T47D (cell line): ENCODE measurements at places on chromosomes 1 and 21.

DNA sequence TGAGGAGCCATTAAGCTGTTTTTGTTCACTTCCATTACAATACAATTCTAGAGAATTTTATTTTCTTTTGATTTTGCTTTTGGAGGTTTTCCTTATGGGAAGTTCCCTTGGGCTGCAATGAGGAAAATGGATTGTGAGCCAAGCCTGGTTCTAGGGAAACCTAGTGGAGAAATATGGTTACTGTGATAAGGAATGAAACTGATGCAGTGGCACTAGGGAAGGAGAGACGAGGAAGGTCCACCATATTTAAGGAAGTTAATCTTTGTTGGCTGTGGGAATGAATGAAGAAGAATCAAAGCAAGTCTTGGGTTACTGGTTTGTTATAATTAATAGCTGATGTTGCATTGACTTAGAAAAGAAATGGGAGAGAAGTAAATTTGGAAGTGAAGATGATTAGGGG is 28.4 kb downstream of the CHML start:
- no peak for DNase-seq

DNA sequence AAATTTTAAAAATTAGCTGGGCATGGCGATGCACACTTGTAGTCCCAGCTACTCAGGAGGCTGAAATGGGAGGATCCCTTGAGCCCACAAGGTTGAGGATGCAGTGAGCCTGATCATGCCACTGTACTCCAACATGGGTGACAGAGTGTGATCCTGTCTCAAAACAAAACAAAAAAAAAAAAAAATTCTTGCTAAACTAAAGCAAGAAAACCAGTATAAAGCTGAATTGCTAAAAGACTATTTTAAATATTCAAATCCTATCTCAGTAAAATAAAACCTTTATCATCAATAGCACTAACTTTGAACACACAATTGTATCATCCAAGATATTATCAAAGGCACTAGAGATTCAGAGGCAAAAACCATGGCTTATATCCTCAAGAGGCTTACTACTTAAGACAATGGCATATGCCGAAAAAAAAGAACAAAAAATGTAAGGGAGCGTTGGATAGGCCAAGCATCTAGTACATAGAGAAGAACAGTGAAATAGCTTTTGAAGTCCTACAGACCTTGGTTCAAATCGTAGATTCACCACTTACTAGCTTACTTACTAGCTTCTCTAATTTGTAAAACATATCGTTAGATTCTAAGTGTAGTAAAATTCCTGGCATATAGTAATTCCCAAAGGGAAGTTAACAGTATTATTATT is 3.6 kb downstream of the EPS15 start:
- DNase-seq = no peak

GRCh38 chr1:37836788-37837187 is 22.6 kb downstream of the MTF1 start:
- DNase-seq = no peak

DNA sequence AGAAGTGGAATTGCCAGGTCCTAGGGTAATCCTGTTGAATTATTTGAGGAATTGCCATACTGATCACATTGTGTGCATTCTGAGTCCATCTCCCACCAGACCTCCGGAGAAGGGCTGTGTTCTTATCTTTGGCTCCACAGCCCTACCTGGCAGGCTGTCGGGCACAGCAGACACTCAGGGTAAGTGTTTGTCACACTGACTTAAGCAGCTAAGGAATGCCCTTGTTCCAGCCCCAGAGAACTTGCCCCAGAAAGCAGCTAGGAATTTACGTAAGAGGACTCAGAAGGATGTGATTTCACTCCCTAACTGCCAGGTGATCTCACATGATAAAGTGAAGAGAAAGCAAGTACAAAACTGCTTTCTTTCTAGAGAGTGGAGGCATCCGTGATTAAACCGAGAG is 21.0 kb downstream of the VASH2 start:
- DNase-seq = no peak

- DNase-seq = no peak
These were observed 607 bp upstream of the FAAH start for GRCh38 chr1:46393510-46393909.
